ENCODE measurements at places on chromosomes 4 and X.

DNA sequence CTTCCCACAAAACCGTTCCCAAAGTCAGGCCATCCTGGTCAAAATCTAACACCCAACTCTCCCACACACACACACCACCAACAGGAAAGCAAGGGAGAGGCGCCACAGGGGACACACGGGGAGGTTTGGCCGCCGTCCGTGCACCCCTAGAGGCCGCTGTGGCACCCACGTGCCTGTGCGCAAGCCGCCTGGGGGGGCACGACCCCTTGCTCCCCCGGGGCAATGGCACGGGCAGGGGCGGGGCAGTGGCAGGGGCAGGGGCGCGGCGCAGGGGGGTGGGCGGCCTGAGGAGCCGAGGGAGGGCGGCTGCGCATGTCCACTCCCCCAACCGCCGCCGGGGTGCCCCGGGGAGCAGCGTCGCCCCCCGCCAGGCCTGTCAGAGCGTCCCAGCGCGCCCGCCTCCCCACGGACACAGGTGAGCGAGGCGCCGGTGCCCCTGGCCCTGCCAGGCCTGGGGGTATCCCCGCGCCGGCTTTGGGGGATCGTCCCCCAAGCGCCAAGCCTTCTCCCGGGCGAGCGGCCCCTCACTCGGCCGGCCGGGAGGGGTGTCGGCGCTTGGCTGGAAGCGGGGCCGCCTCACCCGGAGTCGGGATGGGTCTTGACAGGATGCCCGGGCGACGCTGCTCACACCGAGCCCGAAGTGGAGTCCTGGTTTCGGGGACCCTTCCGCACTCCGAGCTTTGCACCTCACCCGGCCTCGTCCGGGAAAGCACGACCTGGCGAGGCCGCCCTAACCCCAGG, at the start of gene ERAS:
Gene ERAS, plus strand, starts transcription at position 379 of the 741 bp plus-strand sequence. CDS start 2,611 bp downstream, outside the sequence.
- DNase-seq: no peak

DNA sequence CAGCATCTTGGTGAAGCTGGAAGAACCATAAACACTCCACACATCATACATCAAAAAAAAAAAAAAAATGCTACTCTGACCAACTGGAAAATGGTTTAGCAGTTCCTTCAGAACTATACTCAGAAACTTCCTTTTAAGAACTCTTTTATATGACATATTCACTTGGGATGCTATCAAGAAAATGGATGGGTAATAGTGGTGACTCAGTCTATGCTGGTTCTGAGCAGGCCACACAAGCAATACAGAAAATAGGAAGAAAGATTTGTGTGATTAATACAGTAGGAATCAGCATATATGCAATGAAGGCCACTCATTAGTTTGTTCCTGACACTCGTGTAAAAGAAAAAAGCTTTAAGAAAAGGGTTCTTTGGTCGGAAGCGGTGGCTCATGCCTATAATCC, 123.5 kb upstream of the FAT4 start:
- DNase-seq: no peak

- DNase-seq: no peak
Measured at GRCh38 chr4:175290401-175290800, 372.2 kb downstream of the ADAM29 start.

GRCh38 chr4:5575941-5576340, 132.4 kb downstream of the EVC2 start:
- DNase-seq: no peak

GRCh38 chrX:21374994-21375707, 933 bp downstream of the CNKSR2 start:
- no peak for DNase-seq

GRCh38 chr4:8653326-8654000, 60.9 kb downstream of the CPZ start:
- no peak for DNase-seq

- DNase-seq: no peak
Measured at GRCh38 chr4:99117876-99118693, 26.0 kb downstream of the ADH4 start.

DNA sequence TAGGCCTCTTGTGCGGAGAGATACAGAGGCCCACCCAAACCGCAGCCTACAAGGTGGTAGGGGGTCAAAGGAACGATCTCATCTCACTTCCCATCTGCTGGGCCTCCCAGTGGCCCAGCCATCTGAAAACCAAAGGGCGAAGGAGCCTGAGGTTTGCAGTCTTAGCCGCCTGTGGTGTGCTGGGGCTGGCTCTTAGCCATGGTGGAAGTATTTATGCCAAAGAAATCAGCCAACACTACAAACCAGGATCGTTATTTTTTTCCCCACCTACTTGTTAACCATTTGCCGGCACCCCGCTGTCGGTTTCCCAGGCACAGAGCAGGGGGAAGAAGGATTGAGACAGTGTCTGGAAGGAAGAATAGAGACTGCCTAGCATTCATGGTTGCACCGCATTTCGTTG, 30.9 kb upstream of the CDKL5 start:
- DNase-seq: no peak

DNA sequence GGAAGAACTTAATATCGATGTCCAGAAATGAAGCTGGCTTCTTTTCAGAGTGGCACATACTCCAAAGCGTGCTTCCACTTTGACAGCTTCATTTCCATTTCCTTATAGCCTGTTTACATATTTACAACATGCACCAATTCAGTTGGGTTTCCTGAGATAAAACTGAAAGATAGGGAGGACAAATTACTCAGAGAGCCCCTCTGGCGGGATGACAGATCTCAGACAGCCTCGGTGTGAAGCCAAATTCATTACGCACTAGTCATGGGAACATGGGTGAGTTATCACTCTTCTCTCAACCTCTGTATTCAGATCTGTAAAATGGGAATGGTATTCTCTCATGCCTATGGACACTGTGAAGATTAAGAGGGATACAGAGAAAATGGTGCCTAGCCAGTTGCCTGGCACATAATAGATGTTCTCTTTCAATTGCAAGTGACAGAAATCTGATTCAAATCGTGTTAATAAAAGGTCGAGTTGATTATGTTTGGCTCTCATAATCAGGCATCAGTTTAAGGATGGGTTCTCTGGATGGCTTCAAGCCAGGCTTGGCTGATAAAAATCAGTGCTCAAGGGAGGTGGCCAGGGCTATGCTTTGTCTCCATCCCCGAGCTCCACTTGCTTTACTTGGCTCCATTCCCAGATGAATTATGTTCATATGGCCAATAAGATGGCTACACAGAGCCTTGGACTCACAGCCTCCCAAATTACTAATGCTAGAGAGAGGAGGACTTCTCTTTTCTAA, 132.2 kb upstream of the C1QTNF7 start:
- no peak for DNase-seq

GRCh38 chr4:81604683-81605218, 133.0 kb upstream of the RASGEF1B start:
- no peak for DNase-seq

DNA sequence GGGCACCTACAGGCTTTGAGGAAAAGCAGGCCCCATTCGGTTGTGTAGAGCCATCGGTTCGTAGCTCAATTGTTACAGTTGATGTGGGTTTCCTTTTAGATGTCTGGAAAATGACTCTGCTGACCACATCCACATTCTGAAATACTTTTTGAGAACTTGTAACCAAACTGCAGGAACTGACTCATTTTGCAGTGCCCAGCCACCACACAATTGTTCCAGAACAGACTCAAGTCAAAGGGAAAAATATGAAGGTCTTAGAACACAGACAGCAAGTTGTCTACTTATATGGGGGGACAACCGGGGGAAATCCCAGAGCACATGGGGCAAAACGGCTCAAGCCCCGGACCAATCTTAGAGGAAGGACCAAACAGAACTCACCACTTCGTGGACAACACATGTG, 557.6 kb upstream of the DIPK2B start:
- DNase-seq: peak; percentile 27

DNA sequence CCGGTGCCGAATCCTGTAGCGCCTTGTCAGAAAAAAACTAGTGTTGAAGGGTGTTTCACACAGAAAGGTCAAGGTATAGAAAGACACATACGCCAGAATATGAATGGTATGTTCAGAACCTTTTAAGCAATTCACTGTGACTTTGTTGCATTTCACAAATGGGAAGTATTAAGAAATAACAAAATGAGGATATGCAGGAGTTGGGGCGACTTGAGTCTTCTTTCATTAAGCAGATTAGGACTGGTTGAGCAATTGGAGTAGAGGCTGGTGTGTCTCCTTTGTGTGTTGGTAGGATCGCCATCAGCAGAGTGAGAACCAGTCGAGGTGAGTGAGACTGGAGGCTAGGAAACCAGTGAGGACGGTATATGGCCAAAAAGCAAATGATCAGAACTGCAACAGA, 1454.5 kb upstream of the TENM3 start:
- DNase-seq: no peak

GRCh38 chrX:2434270-2435163, 66.3 kb downstream of the DHRSX start:
- DNase-seq: no peak

GRCh38 chrX:120287513-120288112, 23.6 kb downstream of the TMEM255A start:
- DNase-seq: no peak

DNA sequence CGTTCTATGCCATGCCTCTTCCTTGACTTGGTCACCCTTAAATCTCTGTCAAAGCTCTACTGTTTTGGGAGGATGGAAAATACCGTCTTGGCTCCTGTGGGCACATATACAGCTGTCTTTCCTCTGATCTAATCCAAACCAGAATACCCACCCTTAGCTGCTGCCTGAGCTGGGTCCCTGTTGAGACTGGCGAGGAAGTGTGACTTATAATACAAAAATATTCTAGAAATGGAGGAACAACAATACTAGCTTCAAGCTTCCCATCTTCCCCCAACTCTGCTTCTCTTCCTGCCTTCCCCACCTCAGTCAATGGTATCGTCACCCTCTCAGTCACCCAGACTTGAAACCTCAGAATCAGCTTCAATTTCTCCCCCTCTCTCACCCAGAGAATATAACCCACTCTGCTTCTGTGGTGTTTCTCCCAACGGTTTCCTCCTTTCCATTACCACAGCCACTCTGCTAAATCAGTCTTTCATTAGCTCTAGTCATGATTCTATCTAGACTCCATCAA, 599 bp upstream of the IL2RG start:
- DNase-seq: no peak

GRCh38 chrX:55778322-55778721, 60.8 kb downstream of the RRAGB start:
- DNase-seq: no peak

DNA sequence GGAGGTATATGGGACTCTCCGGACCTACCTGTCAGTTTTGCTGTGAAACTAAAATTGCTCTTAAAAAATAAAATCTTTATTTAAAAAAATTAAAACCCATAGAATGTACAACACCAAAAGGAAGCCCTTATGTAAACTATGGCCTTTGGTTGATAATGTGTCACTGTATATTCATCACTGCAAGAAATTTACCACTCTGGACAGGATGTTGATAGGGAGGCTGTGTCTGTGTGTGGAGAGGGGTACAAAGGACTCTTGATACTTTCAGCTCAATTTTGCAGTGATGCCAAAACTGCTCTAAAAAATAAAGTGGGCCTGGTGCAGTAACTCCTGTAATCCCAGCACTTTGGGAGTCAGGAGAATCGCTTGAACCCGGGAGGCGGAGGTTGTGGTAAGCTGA, 2.9 kb upstream of the ZMYM3 start:
- no peak for DNase-seq

- no peak for DNase-seq
Measured at GRCh38 chr4:47721892-47722575, 115.8 kb downstream of the CORIN start.

DNA sequence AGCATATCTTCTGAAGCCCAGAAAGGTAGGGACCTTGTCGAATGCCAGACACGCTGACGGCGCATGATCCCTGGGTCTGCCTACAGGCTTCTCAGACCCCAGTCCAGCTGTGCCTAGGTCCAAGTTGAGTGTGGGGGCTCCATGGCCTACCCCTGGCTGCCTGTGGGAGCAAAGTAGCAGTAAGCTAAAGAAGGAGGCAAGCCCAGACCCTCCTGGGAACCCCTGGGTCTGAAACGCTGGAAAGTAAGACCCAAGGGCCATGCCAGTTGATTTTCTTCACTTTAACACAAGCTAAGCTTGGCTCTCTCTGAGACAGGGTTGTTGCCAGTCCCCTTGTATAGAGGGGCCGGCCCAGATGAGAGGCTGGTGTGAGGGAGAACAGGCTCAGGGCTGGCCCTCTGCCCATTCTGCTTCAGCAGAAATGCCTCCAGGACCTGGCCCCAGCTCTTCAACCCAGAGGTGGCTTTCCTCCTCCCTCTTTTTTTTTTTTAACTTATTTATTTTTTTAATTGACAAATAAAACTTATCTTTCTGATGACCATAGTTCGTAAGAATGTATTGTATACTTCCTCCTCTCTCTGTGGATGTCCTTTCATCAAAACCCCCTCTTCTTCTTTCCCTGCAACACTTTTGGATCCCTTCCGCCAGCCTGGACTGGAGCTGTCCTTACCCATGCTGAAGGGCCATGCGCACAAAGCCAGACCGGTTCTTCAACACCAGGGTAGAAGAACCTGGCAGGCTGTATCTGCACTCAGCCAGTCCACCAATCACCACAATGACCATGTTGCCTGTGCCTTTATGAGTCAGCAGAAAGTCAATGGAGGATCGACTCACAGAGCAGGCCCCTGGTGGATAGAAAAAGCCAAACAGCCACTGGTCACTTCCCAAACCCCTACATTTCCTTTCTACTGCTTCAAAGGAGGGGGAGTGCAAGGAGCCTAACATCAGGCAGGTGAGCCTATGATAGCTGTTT, 7.1 kb downstream of the AWAT2 start:
- no peak for DNase-seq

GRCh38 chrX:96579252-96579651, 105.4 kb upstream of the DIAPH2 start:
- DNase-seq: no peak

- no peak for DNase-seq
Measured at GRCh38 chrX:102832661-102833060, 104.4 kb upstream of the RAB40AL start.

GRCh38 chr4:172554588-172554987, 614.0 kb upstream of the GALNT7 start:
- no peak for DNase-seq

- no peak for DNase-seq
Measured at GRCh38 chr4:73620115-73620792, at the start of gene RASSF6. Gene RASSF6 (minus strand): TSS chr4:73620436. CDS start chr4:73611795, 8,641 bp downstream.

GRCh38 chr4:89619206-89619962, 217.6 kb downstream of the SNCA start:
- DNase-seq: no peak
